Small intestine (tissue), 16 donors: ENCODE measurements at places on chromosomes 2 and 18. TPM values are rescaled to one million over a fixed set of nuclear protein-coding genes. Genes with fewer than 3 reads are reported as not detected.
A peak's percentile ranks its signal among the peaks of the same experiment; 100 is the strongest.

DNA sequence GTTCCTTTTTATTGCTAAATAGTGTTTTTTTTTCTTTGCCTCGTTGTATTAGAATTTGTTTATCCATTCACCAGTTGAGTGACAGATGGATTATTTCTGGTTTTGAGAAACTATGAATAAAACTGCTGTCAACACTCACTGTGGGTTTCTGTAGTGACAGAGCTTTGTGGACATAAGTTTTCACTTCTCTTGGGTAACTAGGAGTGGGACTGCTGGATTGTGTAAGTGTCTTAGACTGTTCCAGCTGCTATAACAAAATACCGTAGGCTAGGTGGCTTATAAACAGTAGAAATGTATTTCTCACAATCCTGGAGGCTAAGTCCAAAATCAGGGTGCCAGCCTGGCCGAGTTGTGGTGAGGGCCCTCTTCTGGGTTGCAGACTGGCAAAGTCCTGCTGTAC is 71.9 kb downstream of the TNFRSF11A start:
- peaks cover 2% of the 10 kb centered on the region for H3K4me1 ChIP-seq
- DNase-seq = no peak
- no peaks in the 10 kb centered on the region for H3K36me3 ChIP-seq
- peak overlapping the region; percentile 44 for H3K4me3 ChIP-seq

DNA sequence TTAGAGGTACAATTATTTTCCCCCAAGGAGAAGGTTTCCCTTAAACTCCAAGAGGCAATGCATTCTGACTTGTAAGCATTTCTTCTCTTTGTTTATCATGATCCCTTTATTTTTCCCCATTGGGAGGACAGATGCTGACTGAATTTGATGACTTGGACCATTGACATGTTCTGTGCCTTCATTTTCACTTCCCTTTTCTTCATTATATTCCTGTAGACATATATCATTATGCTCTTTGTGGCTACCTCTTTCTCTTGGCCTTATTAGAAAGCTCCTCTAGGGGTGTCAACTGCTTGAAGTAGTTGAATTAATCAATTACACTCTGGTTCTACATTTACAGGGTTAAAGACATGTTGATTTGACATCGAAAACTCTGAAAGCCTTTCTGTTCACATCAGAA is 330.0 kb upstream of the DCC start:
- no peak overlapping the region for H3K27ac ChIP-seq
- DNase-seq = no peak
- H3K4me1 ChIP-seq = no peaks in the 10 kb centered on the region
- no peaks in the 10 kb centered on the region for H3K36me3 ChIP-seq

DNA sequence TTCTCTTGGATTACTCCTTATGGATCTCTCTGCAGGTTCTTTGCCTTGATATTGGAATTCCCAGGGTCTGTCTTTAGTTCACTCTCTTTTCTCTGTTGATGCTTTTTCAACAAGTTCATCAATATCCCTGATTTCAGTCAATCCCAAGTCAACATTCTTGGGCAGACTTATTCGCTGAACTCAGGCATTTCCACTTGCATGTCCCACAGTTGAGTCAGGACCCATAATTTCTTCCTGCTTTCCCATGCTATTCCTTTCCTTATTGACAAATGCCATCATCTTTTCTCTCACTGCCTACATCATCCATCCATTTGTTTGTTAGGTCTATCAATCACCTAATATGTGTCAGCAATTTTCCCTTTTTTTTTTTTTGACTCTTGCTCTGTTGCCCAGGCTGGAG is 11.6 kb downstream of the GPD2 start:
- no peak overlapping the region for H3K4me3 ChIP-seq
- H3K4me1 ChIP-seq = peaks cover 2% of the 10 kb centered on the region
- no peak overlapping the region for H3K27ac ChIP-seq
- DNase-seq = no peak
- H3K36me3 ChIP-seq = no peaks in the 10 kb centered on the region
- no peaks in the 10 kb centered on the region for H3K27me3 ChIP-seq

- no peaks in the 10 kb centered on the region for H3K4me1 ChIP-seq
- H3K4me3 ChIP-seq = no peak overlapping the region
- no peak overlapping the region for H3K27ac ChIP-seq
- DNase-seq = no peak
- no peaks in the 10 kb centered on the region for H3K27me3 ChIP-seq
Observed at GRCh38 chr2:224819075-224819474, 102.9 kb upstream of the CCDC195 start.

DNA sequence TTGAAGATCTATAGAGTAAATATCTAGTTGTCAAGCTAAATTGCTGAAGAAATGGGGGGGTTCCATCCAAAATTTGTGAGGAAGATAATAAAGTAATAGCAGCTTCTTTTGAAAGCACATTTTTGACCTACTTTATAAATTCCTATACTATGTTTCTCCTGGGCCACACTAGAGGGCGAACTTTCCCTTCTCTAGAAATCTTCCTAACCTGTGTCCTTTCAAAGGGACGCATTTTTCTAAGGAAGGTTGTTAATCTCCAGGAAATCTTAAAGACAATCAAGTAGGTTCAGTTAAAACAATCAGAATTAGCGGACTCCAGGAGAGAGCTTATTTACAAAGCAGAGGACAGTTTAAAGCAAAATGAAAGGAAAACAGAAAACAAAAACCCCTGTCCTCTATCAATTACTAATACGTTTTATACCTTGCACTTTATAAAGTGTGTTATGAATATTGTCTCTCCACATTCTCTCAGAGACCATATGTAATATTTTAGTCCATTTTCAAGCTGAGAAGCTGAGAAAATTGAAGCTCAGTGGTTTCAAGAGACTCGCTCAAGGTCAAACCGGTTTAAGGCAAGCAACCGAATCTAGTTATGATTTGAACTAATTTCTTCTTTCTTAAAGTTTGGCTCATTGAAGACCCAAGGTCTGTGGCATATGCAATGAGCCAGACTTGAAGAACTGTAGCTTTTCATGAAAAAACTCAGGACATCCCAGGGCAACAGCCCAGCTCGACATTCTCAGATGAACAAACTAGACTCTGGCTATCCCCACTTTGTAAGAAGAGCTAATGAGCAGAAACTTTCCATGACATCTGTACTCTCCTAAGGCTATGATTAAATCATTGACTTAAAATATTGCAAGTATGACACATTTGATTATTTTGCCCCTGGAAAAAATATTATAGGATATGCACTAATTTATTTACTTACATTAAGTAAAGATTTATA is 273.6 kb downstream of the PAX3 start:
- H3K4me3 ChIP-seq = no peak overlapping the region
- H3K36me3 ChIP-seq = no peaks in the 10 kb centered on the region
- H3K27me3 ChIP-seq = peaks cover 5% of the 10 kb centered on the region
- no peak overlapping the region for H3K27ac ChIP-seq
- DNase-seq = peak; percentile 23

- H3K4me3 ChIP-seq = no peak overlapping the region
- H3K27me3 ChIP-seq = no peaks in the 10 kb centered on the region
- no peak overlapping the region for H3K27ac ChIP-seq
Observed at GRCh38 chr2:173874003-173874893, 90.9 kb downstream of the SP3 start.

DNA sequence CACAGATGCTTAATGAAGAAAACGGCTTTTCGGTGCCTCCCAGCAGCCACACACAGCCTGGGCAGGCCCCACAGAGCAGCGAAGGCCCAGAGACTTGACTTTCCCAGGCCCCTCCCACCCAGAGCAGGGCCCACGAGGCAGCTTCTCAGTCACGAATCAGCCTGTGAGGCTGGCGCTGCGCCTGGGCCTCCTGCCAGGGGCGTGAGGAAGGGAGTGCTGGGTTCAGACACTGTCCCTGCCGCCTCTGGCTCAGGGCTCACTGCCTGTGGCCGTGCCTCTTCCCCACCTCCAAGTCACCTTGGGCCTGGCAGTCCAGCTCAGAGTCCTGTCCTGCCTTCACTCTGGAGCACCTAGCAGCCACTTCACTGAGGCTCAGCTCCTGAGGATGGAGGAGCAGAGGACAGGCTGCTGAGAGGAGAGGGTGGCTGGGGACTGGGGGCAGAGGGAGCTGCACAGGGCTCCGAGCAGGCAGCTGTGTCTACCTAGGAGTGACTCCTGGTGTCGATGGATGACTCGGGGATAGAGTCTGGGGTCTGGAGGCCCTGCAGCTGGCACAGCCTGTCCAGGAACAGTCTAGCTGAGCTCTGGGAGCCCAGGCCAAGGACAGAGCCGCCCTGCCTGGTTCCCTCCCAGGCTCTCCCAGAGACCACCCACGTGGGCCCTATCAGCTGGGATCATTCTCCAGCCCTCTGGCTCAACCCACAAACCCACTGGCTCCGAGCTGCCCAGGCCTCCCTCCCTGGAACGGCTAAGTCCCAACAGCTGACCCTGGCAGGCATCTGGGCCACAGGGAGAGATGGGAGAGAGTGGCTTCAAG is 36.4 kb upstream of the FOSL2 start:
- H3K36me3 ChIP-seq = no peaks in the 10 kb centered on the region
- peak overlapping the region; percentile 1 for H3K27ac ChIP-seq
- no peak overlapping the region for H3K4me3 ChIP-seq

DNA sequence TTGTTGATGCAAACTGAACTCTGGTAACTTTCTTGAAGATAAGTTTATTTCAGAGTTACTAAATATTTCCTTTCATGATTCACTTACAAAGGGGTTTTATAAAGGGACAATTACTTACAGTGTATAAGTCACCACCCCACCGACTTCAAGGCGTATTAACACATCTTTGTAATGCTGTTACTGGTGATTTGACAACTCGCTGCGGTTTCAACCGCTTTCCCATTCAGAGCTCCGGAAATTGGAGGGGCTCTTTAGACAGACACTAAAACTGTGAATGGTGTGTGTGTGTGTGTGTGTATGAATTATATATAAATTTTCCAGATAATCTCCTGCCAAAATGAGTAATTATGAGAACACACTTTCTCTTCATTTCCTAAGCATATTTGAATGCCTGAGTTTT is 4.9 kb downstream of the TM4SF20 start:
- no peaks in the 10 kb centered on the region for H3K27me3 ChIP-seq
- H3K36me3 ChIP-seq = no peaks in the 10 kb centered on the region
- H3K4me1 ChIP-seq = no peaks in the 10 kb centered on the region
- DNase-seq = no peak
- H3K27ac ChIP-seq = no peak overlapping the region

Gene ALPP
- polyA plus RNA-seq = not detected

Gene SP9
- not detected for polyA plus RNA-seq

Gene LGALSL
- polyA plus RNA-seq = 6.0 TPM
